ENCODE measurements at places on chromosomes 16 and 17. TPM values are rescaled to one million over a fixed set of nuclear protein-coding genes. Genes with fewer than 3 reads are reported as not detected.

The TPSD1 gene
- total RNA-seq: not detected

The OR1F1 gene
- total RNA-seq: not detected

The CEP295NL gene
- 1.9 TPM for total RNA-seq

The MYO15A gene
- 2.8 TPM for total RNA-seq

The KPNA2 gene
- 330 TPM for total RNA-seq

The ABCC12 gene
- total RNA-seq: not detected

The MRC2 gene
- 10.7 TPM for total RNA-seq

The CRISPLD2 gene
- 4.6 TPM for total RNA-seq

DNA sequence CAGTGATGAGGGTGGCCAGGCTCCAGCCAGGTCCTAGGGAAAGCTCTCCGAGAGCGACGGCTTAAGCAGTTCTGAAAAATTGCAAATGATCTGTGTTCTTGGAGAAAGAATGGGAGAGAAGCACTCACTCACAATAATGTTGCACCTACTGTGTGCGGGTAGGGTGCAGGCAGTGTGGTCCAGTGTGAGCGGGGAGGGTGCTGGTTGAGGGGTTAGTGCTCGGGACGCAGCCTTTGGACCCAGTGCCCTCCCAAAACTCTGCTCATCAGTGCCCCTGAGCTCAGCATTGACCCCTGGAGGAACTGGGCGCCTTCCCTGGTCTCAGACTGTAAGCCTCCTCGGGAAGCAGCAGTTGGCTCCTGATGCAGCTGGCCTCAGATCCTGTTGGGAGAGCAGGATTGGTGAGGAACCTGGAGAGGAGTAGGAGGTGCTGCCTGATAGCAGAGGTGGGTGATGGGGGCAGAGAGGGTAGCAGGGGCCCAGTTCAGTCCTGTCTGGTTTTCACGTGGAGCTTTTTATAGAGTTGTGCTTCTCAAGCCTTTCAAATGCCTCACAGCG is 23.6 kb upstream of the ZNF750 start:
- peak overlapping the region; percentile 35 for H3K4me3 ChIP-seq
- DNase-seq: no peak
- H3K36me3 ChIP-seq: no peaks in the 10 kb centered on the region

GRCh38 chr17:18856570-18856915 is 1.4 kb upstream of the PRPSAP2 start:
- DNase-seq: no peak
- H3K27ac ChIP-seq: peak overlapping the region; percentile 20
- H3K4me1 ChIP-seq: peaks cover 34% of the 10 kb centered on the region
- H3K27me3 ChIP-seq: no peaks in the 10 kb centered on the region

- no peak for DNase-seq
- H3K36me3 ChIP-seq: no peaks in the 10 kb centered on the region
- H3K27ac ChIP-seq: no peak overlapping the region
- no peaks in the 10 kb centered on the region for H3K4me1 ChIP-seq
- H3K4me3 ChIP-seq: no peak overlapping the region
Measured at GRCh38 chr16:48326915-48327314, 58.3 kb downstream of the SIAH1 start.

DNA sequence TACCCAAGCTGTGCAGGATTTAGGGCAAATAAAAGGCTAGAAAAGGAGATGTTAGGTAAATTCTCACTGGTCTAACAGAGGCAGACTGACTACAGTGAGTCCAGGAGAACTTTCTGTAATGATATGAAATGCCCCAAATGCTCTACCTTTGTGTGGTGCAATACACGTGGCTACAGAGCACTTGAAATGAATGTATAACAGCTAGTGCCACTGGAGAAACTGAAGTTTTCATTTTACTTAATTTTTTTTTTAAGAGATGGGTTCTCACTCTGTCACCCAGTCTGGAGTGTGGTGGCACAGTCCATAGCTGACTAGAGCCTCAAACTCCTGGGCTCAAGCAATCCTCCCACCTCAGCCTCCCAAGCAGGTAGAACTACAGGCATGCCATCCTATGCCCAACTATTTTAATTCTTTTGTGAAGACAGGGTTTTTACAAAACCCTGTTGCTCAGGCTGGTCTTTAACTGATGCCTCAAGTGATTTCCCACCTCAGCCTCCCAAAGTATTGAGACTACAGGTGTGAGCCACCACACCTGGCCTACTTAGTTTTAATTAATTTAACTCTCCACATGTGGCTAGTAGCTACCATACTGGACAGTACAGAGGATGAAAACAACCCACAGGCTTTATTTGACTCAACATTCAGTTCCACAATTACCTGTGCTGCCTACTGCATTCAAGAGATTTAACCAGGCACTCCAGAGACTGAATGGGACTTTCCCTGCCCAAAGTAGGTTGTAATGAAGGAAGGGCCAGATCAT is 84.8 kb upstream of the PLEKHM1 start:
- DNase-seq: no peak
- no peak overlapping the region for H3K27ac ChIP-seq
- H3K27me3 ChIP-seq: no peaks in the 10 kb centered on the region
- H3K36me3 ChIP-seq: no peaks in the 10 kb centered on the region
- no peaks in the 10 kb centered on the region for H3K4me1 ChIP-seq

- no peaks in the 10 kb centered on the region for H3K27me3 ChIP-seq
- no peak overlapping the region for H3K4me3 ChIP-seq
- DNase-seq: no peak
- 0 out of 2 replicates have a peak overlapping the region, but pooled peaks have one; percentile 0 for H3K27ac ChIP-seq
Measured at GRCh38 chr17:76714822-76715495, 4.2 kb upstream of the MXRA7 start.

Data from HCT116 (cell line).